Cardiac muscle cell (in vitro differentiated cells and primary cell): ENCODE measurements at places on chromosomes 11 and 22.
A peak's percentile ranks its signal among the peaks of the same experiment; 100 is the strongest.

DNA sequence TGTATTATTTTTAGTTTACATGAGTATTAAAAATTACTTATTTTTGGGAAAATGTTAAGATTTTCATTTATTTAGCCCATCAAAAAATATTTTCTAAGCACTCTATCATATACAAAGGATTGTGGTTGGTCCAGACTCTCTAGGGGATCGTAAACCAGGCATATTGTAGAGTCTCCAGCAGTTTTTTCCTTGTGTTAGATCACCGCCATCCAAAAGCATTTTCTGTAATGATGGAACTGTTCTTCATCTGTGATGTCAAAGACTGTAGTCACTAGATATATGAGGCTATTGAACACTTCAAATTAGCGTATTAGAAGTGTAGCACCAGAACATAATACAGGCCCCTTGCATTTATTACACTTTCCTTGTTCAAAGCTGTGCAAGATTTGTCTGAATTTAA is 154.9 kb downstream of the SBF2 start:
- no peak for DNase-seq

DNA sequence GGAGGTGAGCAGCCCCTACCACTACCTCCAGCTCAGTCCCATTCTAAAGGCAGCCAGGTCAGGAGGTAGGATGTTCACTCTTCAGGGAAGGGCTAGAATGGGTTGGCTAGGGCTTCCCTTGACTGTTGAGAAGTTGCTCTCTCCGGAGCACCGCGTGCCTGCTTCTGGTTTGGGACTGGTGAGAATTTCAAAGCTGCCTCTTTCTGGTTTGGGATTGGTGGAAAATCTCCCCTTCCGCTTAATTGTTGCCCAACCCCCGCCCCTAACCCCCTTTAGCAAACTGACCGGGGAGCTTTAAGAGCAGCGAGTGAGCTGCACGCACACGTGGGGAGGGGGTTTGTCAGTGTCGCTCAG is 686 bp downstream of the USP2 start:
- DNase-seq = no peak

GRCh38 chr11:80255021-80255420 is 814.2 kb upstream of the TENM4 start:
- no peak for DNase-seq

DNA sequence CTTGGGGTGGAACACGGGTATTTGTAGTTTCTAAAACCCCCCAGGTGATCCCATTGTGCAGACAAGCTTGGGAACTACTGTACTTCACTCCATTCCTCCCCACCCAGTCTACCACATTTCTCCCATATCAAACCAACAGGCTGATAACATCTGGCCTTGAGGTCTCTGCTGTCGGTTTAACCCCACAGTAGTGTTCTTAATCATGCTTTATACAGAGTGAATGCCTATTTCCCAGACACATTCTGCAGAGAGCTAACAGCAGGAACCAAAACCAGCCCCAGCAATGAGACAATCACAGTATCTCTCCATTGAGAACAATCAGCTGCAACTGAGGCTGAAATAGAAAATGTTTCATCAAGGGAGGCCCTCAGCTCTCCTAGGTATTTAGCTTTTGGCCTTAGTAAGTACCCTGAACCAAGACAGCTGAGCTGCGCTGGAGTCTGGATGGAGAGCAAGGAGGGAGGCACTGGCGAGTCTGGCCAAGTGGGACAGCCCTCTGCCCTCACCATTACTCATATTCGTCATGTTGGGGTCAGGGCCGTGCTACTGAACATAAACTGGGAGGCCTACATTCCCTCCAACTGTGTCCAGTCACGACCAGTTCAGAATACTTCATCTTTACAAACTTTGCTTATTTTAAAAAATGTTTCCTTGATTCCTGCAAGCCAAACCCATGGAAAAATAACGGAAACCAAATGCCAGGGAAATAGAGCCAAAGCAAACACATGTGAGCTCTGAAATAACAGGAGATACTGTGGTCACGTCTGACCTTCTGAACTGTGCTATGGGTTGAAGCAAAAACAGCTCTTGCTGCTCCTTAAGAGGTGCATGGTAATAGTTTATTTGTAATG is 81.0 kb downstream of the CCDC34 start:
- no peak for DNase-seq

DNA sequence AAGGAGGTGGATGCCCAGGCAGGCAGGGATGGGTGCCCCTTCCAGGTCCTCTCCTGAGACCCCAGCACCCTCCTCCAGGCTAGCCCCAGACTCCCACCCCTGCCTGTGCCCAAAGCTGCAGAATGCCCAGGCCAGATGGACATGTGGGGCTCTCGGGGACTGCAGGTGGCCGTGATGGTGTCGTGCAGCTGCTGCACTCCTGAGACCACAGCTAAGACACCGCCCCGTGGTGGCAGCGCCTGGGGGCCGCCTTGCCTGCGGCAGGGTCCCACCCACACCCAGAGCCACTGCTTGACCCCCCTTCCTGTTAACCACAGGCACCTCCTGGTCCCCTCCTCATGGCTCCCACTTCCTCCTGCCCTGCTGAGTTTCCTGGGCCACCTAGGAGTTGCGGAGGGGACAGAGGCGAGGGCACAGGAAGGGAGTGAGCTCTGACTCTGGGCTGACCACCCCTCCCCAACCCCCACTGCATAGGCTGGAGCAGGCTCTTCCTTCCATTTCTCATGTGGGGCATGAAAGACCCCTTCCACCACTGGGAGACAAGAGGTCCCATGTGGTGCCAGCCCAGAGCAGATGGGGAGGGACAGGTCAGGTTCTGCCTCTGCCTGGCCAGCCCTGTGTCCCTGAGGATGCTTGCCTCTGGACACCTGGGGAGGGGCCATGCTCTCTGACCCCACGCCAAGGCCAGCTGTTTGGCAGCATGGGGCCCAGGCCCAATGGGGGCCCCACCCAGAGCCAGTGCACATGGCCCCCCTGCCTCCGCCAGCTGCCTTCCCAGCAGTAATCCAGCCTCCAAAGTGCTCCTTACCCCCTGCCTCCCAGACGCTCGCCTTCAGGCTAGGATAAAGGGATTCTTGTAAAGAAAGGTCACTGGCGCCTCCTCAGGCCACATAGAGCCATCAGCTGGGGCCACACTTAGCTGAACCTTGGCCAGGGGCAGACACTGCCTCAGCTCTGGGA is 29.3 kb downstream of the OSBPL5 start:
- no peak for DNase-seq

DNA sequence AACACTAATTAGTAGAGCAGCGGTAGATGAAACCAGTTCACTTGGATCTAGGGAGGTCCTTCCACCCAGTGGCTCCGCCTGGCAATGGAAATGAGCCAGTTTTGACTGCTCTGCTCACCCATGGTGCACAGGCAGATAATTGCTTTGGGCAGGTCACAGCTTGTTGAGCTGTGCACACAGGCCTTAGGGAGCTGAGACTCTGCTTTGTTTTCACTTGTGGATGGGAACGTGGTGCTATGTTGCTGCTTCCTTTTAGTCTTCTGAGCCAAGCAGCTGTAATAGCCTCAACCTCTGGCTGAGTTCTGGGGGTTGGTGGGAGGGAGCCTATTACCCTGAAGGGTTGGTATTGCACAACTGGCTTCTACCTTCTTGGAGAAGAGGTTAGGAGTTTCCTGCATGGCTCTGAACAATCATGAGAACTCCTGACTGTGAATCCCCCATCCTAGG is 262.3 kb upstream of the MTNR1B start:
- DNase-seq = peak; percentile 6

DNA sequence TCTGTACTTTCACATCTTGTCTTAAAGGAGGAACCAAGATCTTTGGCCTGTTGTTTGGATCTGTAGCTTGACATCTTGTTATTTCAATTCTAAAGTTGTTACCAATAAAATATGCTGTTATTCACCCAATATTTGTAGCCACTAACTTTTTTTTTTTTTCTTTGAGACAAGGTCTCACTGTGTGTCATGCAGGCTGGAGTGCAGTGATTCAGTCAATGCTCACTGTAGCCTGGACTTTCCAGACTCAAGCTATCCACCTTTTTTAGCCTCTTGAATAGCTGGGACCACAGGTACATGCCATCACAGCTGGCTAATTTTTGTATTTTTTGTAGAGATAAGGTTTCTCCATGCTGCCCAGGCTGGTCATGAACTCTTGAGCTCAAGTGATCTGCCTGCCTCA is 769.4 kb downstream of the DLG2 start:
- no peak for DNase-seq
